ENCODE measurements at places on chromosomes 11 and 22.

- DNase-seq = no peak
Observed at GRCh38 chr11:78205691-78206090, 17.0 kb downstream of the USP35 start.

GRCh38 chr22:24588381-24588756 is 4.5 kb downstream of the LRRC75B start:
- peak; percentile 86 for DNase-seq

DNA sequence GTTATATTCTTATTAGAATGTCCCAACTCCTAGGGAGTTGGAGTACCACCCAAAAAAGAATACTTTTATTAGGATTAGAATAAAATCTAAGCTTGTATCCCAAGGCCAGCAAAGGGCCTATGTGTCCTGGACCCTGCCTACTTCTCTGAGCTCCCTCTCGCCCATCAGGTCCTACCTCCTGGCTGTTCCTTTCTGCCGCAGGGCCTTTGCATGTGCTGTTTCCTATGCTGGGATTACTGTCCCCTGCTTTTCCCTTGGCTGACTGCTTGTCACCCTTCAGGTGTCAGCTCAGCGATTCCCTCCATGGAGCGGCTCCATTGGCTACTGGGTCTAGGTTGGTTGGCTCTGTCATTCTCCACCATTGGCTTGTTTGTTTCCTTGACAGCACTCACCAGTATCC is 13.4 kb downstream of the MYO7A start:
- no peak for DNase-seq

DNA sequence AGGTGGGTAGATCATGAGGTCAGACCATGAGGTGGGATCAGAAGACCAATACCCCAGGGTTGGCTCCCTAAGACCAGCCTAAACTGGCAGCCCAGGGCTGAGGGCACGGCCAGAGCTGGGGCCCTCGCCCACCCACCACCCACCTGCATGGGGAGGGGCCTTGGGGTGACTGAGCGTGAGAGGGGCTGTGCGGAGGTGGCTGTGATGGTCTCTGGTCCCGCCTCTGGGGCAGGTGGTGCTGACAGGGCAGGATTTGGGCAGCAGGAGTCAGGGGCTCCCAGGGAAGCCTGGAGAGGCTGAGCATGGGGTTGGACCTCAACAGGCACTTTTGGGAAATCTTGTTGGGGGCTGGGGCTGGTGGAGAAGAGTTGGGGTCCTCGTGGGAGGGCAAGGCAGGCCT is 39.8 kb upstream of the MUC5AC start:
- DNase-seq = no peak

- DNase-seq = no peak
Observed at GRCh38 chr11:73968356-73968966, 14.2 kb downstream of the UCP2 start.

- no peak for DNase-seq
Observed at GRCh38 chr11:95886462-95886861, 37.4 kb downstream of the MTMR2 start.

DNA sequence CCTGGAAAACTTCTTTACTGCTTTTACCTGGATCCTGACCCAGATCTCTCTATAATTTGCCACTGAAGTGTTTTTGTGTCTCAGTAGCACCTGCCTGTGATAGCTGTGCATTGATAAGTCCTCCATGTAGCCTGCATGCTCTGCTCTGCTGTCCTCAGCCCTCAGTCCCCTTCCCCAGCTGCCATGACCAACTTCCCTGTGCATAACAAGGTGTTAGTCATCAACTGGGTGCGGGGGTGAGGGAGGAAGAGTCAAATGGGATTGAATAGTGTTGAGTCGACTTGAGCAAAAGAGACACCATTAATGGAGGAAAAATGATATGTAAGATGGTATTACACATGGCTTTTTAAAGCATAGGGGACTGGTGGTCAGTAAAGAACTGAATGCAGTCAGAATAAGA is 92.2 kb upstream of the PLET1 start:
- no peak for DNase-seq

GRCh38 chr22:37999236-37999635 is 14.9 kb upstream of the SOX10 start:
- DNase-seq = no peak

DNA sequence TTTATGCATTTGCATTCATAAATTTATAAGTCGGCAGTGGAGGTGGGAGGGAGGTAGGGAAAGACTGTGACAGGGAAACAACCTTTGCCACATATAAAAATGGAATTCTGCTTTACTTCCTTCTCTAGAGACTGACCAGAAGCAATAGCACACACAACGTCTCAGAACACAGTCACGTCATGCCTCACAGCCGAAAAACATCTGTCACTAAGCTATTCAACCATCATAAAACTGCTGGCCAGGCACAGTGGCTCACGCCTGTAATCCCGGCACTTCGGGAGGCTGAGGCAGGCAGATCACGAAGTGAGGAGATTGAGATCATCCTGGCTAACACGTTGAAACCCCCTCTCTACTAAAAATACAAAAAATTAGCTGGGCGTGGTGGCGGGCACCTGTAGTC is 101.0 kb upstream of the CHRM4 start:
- no peak for DNase-seq

All from caudate nucleus (tissue), 63 donors.